ENCODE measurements at places on chromosomes 3 and 15.

DNA sequence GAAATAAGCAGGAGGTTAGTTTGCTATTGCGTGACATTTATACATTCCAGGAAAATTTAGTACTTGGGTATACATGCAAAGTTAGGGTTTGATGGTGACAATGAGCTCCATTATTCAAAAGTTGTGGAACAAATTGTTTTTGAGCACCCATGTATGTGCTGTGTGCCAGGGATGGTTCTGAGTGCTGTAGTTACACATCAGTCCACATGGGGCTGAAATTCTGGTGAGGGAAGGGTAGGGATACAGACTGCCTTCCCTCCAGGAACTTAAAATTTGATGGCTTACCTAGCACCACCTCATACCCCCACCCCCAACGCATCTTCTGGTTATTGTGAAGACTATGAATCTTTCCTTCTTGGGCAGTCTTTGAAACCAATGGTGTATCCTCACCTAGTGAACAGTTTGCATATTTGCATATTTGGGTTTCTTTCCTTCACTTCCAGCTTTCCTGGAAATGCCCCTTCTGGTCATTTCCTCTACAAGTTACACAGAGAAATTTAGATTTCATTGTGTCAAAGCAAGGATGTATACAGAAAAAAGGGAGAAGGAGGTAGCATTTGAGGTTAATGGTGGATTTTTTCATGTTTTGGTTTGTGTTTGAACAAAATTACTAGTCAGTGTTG is 222.0 kb upstream of the IL12A start:
- no peaks in the 10 kb centered on the region for H3K27me3 ChIP-seq
- no peaks in the 10 kb centered on the region for H3K36me3 ChIP-seq
- DNase-seq, result no peak
- H3K4me3 ChIP-seq, result peak overlapping the region; percentile 80
- H3K27ac ChIP-seq, result peak overlapping the region; percentile 97
- peaks cover 63% of the 10 kb centered on the region for H3K4me1 ChIP-seq

DNA sequence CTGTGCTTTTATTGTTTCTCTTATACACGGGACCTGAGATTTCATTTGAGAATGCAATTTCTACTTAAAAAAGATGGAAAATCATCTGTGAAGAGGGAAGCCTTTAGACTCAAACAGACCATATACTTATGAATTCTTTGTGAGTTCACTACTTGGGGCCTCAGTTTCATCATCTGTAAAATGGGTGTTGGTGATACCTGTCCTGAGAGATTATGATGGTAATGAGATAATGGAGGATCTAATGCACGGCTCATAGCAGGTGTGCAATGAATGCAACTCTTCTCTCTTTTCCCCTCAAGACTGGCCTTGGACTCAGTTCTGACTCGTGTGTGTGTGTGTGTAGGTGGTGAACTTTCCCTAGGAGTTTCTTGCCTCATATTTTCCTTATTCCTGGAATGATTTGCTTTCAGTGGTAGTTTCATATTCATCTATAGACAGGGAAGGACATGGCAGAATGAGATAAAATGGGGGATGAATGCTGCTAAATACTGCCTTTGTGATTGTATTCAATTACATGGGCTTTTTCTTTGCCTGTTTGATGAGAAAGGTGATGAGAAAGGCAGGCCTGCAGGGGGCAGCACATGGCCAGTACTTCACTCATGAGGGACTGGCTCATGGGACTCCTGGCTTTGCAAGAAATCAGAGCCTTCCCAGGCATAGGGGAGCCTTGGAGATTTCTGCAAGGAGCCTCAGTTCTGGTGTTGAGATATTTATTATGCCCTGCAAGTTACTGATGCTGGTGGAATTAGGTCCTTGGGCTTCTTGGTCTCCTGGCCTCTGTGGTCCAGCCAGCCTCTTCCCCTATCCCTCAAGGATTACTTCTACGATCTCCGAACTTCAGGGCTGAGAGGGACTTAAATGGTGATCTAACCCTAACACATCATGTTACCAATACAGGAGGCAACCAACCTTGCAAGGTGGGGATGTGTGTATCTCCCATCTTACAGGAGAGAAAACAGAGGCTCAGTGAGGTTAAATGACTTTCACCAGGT is 70.7 kb downstream of the RPLP1 start:
- no peaks in the 10 kb centered on the region for H3K4me1 ChIP-seq
- no peaks in the 10 kb centered on the region for H3K36me3 ChIP-seq
- H3K27ac ChIP-seq, result peak overlapping the region; percentile 54
- H3K4me3 ChIP-seq, result no peak overlapping the region

DNA sequence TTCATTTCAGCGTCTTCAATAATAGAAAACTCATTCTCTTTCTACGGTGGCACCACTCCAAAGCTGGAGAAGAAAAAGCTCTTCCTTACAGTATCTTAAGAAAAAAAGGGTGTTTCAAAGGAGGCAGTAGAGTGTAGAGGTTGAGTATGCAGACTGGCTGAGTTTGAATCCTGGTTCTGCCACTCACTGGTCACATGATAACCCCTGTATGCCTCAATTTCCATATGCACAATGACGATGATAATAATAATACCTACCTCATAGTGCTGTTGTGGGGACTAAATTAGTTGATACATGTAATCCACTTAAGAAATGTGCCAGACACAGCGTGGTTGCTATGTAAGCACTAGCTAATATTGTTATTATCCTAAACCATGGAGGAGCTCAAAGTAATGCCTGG is 4.5 kb downstream of the ANP32A start:
- peaks cover 55% of the 10 kb centered on the region for H3K4me1 ChIP-seq
- peak overlapping the region; percentile 97 for H3K4me3 ChIP-seq
- no peaks in the 10 kb centered on the region for H3K27me3 ChIP-seq
- H3K27ac ChIP-seq, result peak overlapping the region; percentile 97
- no peak for DNase-seq

DNA sequence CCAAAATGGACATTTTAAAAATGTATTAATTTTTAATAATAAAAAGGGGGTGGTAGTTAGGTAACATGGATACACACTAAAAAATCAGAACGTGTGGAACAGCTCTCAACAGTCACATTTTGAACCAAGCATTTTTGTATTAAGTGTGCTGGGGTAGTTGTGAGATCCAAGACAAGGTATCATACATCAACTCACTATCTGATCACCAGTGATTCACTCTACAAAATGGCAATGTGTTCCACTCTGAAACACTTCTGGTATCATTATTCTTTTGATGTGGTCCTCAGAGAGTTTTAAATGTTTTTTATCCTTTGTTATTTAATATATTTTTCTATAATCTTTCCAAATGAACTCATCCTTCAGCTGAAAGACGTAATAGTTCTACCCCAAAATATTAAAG is 5.4 kb downstream of the HACL1 start:
- no peaks in the 10 kb centered on the region for H3K27me3 ChIP-seq
- peaks cover 57% of the 10 kb centered on the region for H3K36me3 ChIP-seq
- no peaks in the 10 kb centered on the region for H3K4me1 ChIP-seq
- no peak overlapping the region for H3K27ac ChIP-seq

- peaks cover 35% of the 10 kb centered on the region for H3K4me1 ChIP-seq
- H3K36me3 ChIP-seq, result no peaks in the 10 kb centered on the region
- no peak overlapping the region for H3K27ac ChIP-seq
- DNase-seq, result no peak
- H3K4me3 ChIP-seq, result no peak overlapping the region
Measured at GRCh38 chr3:188756241-188756640, 415.5 kb upstream of the TPRG1 start.

DNA sequence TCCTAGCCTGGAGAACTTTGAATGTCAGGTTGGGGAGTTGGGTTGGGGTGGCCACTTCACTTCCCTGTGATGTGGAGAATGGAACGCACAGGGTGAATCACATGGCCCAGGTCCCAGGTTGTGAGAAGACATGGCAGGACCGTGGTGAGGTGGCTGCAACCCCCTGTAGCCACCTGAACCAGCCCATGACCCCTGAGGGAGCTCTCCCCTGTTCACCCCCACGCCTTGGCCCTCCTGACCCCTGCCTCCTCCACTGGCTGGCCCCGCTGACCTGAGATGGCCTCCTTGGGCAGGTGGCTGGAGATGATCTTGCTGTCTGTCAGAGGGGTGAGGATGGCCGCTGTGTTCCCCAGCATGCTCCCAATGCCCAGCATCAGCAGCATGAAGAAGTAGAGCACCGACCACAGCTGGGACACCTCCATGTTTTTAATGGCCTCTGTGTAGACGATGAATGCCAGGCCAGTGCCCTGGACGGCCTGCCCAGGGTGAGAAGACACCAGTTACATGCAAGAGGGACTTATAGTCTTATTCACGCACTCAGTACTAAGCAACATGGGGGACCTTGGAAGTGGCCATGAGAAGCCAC is 31.0 kb downstream of the SLC6A20 start:
- no peak for DNase-seq
- no peaks in the 10 kb centered on the region for H3K36me3 ChIP-seq
- no peak overlapping the region for H3K27ac ChIP-seq
- no peak overlapping the region for H3K4me3 ChIP-seq
- H3K27me3 ChIP-seq, result no peaks in the 10 kb centered on the region

DNA sequence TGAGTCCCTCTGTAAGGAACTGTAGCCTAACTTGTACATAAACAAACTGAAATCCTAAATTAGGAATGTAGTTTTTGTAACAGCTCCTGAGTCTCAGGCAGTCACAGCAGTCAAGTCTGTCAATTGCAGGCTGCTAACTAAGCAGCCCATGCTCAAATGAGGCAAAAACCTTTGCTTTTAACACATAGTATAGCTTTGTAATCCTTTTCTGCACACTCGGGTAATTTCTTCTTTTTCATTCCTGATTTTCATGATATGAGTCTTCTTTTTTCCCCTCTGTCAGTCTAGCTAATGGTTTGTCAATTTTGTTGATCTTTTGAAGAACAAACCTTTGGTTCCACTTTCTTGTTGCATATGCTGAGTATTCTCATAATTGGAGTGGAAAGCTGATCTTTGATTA is 84.9 kb upstream of the LRRFIP2 start:
- H3K36me3 ChIP-seq, result no peaks in the 10 kb centered on the region
- no peak overlapping the region for H3K4me3 ChIP-seq
- DNase-seq, result no peak
- H3K4me1 ChIP-seq, result no peaks in the 10 kb centered on the region

GRCh38 chr15:25616471-25616870 is 177.6 kb upstream of the UBE3A start:
- no peaks in the 10 kb centered on the region for H3K4me1 ChIP-seq
- no peak overlapping the region for H3K4me3 ChIP-seq
- DNase-seq, result no peak
- no peaks in the 10 kb centered on the region for H3K36me3 ChIP-seq

DNA sequence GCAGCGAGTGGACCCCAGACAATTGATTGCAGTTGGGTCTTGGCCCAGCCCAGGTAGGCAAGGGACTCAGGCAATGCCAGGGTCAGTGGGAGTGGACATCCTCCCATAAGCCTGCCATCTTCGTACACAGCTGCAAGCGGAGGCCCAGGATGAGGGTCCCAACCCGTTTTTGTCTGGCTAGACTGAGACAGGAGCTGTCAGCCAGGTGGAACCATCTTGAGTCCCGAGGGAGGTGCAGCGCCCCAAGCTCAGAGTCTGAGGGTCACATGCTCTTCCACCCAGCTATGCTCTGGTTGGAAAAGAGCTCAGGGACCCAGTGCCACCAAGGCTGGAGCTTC is 22.6 kb upstream of the IP6K2 start:
- H3K36me3 ChIP-seq, result no peaks in the 10 kb centered on the region
- H3K27ac ChIP-seq, result peak overlapping the region; percentile 70
- no peak for DNase-seq
- no peaks in the 10 kb centered on the region for H3K27me3 ChIP-seq
- H3K4me3 ChIP-seq, result no peak overlapping the region
- H3K4me1 ChIP-seq, result no peaks in the 10 kb centered on the region

GRCh38 chr3:27590437-27591298 is 106.5 kb upstream of the SLC4A7 start:
- H3K4me3 ChIP-seq, result no peak overlapping the region
- H3K4me1 ChIP-seq, result peaks cover 39% of the 10 kb centered on the region
- H3K27ac ChIP-seq, result peak overlapping the region; percentile 66

DNA sequence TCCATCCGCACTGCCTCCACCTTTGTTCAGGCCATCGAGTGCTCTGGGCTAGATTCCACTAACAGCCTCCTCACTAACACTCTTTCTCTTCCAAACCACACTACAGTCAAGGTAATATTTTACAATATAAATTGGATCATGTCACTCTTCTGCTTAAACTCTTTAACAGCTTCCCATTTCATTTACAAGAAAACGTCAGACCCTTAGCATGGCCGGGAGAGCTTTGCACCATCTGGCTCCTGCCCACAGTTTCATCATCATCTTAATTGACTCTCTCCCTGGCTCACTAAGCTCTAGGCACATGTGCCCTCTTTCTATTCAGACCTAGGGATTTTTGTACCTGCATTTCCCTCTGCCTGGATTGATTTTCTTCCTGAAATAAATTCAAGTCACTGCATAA is 354.7 kb downstream of the FGF12 start:
- no peaks in the 10 kb centered on the region for H3K36me3 ChIP-seq
- no peaks in the 10 kb centered on the region for H3K4me1 ChIP-seq
- no peak overlapping the region for H3K27ac ChIP-seq
- H3K4me3 ChIP-seq, result no peak overlapping the region
- no peak for DNase-seq
- H3K27me3 ChIP-seq, result no peaks in the 10 kb centered on the region

DNA sequence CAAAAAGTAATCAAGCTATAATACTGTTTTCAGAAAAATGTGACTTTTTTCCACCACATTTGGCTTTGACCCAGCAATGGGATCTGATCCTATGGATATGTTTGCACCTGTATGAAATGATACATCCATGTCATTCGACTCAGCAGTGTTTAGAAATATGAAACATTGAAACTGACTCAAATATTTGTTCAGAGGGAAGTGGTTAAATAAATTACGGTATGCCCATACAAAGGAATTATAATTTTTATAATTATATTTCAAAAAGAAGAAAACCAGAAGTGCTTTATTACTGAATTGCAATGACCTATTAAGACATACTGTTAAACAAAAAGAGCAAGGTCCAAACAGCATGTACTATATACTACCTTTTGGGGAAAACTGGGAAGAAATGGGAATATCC is 546.5 kb downstream of the MAGI1 start:
- H3K4me3 ChIP-seq, result no peak overlapping the region
- H3K36me3 ChIP-seq, result no peaks in the 10 kb centered on the region
- H3K27me3 ChIP-seq, result no peaks in the 10 kb centered on the region
- peaks cover 16% of the 10 kb centered on the region for H3K4me1 ChIP-seq
- DNase-seq, result no peak

DNA sequence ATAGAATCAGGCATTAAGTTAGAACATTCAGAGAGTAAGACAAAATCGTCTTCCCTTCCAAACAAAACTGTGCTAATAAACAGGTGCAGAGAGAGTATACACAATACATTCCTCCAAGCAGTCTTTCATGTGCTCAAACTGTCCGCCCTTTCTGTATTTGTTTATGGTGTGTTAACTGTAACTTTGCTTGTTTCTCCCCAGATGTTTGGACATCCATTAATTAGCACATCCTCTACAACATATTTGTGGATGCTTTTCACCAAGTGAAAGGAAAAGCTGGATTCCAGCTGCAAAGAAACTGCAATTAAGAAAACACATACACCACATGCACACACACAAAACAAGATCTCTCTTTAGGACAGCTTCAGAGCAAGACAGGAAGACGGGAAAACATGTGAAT is 912.6 kb downstream of the NTRK3 start:
- no peak for DNase-seq
- no peak overlapping the region for H3K27ac ChIP-seq
- no peaks in the 10 kb centered on the region for H3K27me3 ChIP-seq
- no peaks in the 10 kb centered on the region for H3K4me1 ChIP-seq
- no peaks in the 10 kb centered on the region for H3K36me3 ChIP-seq
- no peak overlapping the region for H3K4me3 ChIP-seq

All from sigmoid colon (tissue), 7 donors.